T follicular helper cell (primary cell): ENCODE measurements at places on chromosomes 1 and 21.

- DNase-seq = no peak
These were observed 244.2 kb upstream of the JUN start for GRCh38 chr1:59028048-59028447.

- no peak for DNase-seq
These were observed 4.1 kb downstream of the TEX38 start for GRCh38 chr1:46675549-46676314.

DNA sequence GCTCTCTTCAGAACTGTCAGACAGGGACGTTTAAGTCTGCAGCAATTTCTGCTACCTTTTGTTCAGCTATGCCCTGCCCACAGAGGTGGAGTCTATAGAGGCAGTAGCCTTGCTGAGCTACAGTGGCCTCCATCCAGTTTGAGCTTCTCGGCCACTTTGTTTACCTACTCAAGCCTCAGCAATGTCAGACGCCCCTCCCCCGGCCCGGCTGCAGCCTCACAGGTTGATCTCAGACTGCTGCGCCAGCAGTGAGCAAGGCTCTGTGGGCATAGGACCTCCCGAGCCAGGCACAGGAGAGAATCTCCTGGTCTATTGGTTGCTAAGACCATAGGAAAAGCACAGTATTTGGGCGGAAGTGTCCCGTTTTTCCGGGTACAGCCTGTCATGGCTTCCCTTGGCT is 89.9 kb upstream of the PDC start:
- no peak for DNase-seq

GRCh38 chr1:155715777-155716176 is 26.9 kb downstream of the DAP3 start:
- no peak for DNase-seq

GRCh38 chr1:64798872-64799271 is 54.0 kb downstream of the RAVER2 start:
- DNase-seq = no peak

GRCh38 chr1:2208309-2209239 is 14.0 kb upstream of the FAAP20 start:
- no peak for DNase-seq

DNA sequence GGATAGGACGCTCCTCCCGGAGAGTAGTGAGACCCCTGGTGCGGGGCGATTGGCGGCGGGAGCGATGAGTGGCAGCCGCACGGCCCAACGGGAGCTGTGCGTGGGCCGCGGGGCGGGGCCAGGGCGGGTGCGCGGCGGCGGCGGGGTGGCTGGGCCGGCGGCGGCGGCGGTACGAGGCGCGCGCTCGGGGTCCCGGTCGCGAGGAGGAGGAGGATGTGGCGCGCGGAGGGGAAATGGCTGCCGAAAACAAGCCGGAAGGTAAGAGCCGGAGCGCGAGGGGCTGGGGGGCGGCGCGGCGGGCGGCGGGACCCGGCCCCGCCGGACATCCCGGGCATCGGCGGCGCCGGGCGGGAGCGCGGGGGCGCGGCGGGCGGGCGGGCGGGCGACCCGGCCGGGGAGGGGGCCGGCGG is at the start of gene CAMTA1:
Gene CAMTA1, plus strand, starts transcription at position 137 of the 410 bp plus-strand sequence. Its CDS starts 77 bp downstream, at position 214.
- DNase-seq = no peak

- DNase-seq = no peak
These were observed 14.0 kb downstream of the A3GALT2 start for GRCh38 chr1:33306653-33307493.

DNA sequence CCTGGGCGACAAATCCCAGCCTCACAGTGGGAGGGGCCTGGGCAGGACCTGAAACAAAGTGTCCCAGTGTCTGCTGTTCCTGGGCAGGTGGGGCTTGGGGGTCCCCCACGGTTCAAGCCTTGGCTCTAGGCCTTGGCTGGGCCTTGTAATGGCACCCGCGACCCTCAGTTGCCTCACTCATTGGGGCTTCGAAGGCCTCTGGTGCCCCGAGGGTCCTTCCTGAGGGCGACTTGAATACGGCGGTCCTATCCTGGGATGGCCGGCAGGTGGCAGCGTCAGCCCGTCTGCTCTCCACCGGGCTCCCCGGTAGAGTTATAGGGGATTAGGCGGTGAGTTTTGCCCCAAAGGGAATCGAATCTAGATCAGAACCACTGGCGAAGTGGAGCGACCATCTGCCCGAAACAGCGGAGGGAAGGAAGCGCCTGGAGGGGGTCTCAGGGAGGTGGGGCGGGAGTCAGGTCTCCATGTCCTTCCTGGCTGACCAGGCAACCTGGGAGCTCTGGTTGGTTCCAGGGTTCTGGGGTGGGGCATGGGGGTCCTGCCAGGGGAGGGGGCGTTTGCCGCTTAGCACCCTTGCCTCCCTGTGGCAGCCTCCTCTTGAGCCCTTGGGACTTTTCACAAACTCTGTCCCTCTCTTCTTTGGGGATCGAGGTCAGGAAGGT is 2.1 kb upstream of the PEX10 start:
- DNase-seq = peak; percentile 69

GRCh38 chr1:98940069-98940721 is 64.5 kb downstream of the PLPPR5 start:
- no peak for DNase-seq

DNA sequence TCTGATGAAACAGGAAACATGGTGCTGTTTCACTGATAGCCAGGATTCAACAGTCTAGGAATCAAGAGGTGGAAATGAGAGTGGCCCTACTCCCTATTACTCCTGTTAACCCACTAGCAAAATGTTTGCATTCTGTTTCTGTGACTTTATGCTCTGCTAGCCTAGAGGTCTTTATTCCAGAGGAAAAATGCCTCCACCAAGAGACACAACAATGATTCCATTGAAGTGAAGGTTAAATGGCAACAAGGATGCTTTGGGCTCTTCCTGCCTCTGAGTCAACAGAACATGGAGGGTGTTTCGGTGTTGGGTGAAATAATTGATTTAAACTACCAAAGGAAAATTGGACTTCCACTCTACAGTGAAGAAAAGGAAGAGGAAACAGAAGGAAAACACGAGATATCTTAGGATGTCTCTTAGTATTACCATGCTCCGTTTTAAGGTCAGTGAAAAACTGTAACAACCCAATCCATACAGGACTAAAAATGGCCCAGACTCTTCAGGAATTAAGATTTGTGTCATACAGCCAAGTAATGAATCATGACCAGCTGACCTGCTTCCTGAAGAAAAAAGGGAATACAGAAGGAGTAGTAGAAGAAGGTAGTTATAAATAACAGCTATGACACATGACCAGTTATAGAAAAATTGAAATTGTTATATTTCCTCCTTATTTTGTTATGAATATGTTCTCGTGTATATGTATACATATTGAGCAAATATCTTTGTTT is 1237.8 kb downstream of the NCAM2 start:
- no peak for DNase-seq

- DNase-seq = peak; percentile 30
These were observed 771 bp downstream of the EIF4G3 start for GRCh38 chr1:21175670-21176581.

- DNase-seq = no peak
These were observed 6.4 kb upstream of the SPATC1L start for GRCh38 chr21:46190491-46191131.

- peak; percentile 16 for DNase-seq
These were observed 20.8 kb downstream of the ATP5PO start for GRCh38 chr21:33894736-33895288.

- DNase-seq = no peak
These were observed 113.9 kb downstream of the ATP5PO start for GRCh38 chr21:33801424-33802405.

DNA sequence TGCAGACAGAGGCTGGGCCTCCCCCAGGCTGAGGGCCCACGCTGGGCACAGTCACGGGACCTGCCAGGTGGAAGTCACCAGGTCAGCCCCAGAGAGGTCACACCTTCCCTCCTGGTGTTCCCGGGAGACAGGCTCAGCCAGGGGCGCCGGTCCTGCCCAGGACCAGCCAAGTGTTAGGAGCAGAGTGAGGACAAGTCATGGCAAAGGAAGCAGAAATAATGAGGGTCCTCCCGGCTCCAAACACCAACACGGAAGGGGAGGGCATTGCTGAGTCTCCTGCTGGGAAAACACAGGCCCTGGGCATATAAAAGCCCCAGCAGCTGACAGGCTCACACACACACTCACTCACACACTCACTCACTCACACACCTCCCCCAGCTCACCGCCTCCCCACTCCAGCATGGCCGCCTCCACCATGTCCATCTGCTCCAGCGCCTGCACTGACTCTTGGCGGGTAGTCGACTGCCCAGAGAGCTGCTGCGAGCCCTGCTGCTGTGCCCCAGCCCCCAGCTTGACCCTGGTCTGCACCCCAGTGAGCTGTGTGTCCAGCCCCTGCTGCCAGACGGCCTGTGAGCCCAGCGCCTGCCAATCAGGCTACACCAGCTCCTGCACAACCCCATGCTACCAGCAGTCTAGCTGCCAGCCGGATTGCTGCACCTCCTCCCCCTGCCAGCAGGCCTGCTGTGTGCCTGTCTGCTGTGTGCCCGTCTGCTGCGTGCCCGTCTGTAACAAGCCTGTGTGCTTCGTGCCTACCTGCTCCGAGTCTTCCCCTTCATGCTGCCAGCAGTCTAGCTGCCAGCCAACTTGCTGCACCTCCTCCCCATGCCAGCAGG is at the start of gene KRTAP10-10:
Gene KRTAP10-10, plus strand, starts transcription at position 339 of the 833 bp plus-strand sequence. Its CDS starts 62 bp downstream, at position 401.
- DNase-seq = no peak

DNA sequence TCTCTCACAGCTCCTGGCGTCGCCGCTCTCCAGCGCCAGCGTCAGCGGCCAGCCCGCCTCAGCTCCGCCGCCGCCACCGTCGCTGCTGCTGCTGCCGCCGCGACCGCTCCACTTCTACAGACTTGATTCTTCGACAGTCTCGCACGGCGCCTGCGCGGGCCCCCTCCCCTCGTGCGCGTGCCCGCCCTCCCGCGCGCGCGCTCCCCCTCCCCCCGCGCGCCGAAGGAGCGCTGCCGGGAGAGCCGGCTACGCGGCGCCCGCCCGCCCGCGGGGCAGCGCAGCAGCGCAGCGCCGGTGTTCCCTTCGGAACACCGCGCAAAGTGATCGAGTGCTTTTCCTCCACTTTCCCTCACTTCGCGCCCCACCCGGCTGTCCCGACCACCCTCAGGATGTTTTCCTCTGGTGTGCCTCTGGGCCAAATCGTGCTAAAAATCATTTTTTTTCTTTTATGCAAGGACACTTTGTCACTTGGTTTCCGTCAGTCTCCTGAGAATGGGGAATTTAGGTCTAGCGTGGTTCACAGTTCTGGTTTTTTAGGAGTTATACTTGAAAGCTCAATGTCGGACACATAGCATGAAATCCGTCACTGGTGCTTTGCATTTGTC is at the start of gene IRF2BP2:
Gene IRF2BP2, minus strand, starts transcription at position 118 of the 605 bp plus-strand sequence. CDS start 684 bp downstream, outside the sequence.
- DNase-seq = peak; percentile 75

GRCh38 chr1:239771550-239771949 is 320.1 kb upstream of the FMN2 start:
- DNase-seq = no peak
